ENCODE measurements at places on chromosomes 4 and X. TPM values are rescaled to one million over a fixed set of nuclear protein-coding genes. Genes with fewer than 3 reads are reported as not detected.

GRCh38 chr4:110055158-110055768 lies 142.6 kb downstream of the EGF start:
- no peak overlapping the region for H3K27ac ChIP-seq
- H3K4me1 ChIP-seq = peaks cover 7% of the 10 kb centered on the region
- H3K27me3 ChIP-seq = no peaks in the 10 kb centered on the region
- no peak for DNase-seq
- H3K36me3 ChIP-seq = no peaks in the 10 kb centered on the region

CCNB3 gene
- 1.3 TPM for total RNA-seq

GRCh38 chr4:53043891-53044650 lies 182.0 kb downstream of the RASL11B start:
- no peaks in the 10 kb centered on the region for H3K4me1 ChIP-seq
- no peaks in the 10 kb centered on the region for H3K27me3 ChIP-seq
- no peak for DNase-seq
- H3K4me3 ChIP-seq = no peak overlapping the region
- H3K27ac ChIP-seq = no peak overlapping the region

LDB2 gene
- 207 TPM for total RNA-seq

GPRIN3 gene
- 22.9 TPM for total RNA-seq

All from spleen (tissue), 13 donors.